Cerebellar cortex (tissue), 1 donor: ENCODE measurements at places on chromosomes 11 and 22.

- no peak for DNase-seq
Measured at GRCh38 chr22:47810505-47811500, 1048.4 kb downstream of the TBC1D22A start.

GRCh38 chr11:131693756-131694155 is 323.3 kb downstream of the NTM start:
- peak; percentile 56 for DNase-seq

GRCh38 chr11:57530215-57530595 is 349 bp downstream of the TIMM10 start:
- DNase-seq: no peak

DNA sequence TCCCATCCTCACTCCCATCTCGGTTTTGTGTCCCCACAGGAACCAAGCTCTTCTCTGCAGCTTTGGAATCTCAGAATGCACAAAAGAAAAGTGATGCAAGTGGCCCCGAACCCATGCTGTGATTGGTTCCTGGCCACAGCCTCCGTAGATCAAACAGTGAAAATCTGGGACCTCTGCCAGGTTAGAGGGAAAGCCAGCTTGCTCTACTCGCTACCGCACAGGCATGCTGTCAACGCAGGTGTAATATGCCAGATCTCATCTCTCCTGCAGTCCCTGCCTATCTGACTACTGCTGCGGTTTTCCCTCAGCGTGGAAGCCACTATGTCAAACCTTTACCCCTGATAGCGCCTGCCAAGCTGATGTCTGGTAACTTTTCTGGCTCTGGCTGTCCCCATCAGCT is 200.5 kb upstream of the LRRC4C start:
- DNase-seq: peak; percentile 43

DNA sequence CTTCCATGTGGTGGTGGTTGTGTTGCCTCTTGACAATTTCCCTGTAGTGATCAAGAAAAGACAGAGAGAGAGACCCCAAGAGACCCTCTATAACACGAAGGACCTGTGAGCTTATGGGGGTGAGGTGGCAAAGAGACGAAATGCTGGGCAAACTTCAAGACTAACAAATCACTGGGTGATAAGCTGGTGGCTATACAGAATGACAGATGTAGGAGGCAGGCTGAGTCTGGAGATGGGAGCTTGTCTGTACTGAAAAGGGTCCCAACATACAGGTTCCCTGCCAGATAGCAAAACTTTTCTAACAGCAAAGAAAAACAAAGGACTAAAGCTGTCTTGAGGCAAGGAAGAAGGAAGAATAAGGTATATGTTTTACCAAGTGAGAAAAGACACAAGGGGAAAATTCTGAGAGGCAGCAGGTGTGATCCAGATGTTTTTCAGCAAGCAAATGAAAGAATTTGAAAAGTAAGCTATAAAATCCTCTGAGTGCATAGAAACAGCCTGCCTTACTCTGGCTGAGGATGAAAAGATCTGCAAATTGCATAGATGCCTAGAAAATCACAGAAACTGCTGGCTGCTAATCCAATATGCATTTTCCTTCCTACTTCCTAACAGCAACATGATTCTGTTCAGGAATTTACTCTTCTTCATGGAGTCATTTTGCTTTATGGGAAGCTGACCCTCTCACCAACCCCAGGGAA is 21.9 kb upstream of the LYVE1 start:
- no peak for DNase-seq

- DNase-seq: no peak
Measured at GRCh38 chr22:20994128-20994901, 7.6 kb downstream of the THAP7 start.

DNA sequence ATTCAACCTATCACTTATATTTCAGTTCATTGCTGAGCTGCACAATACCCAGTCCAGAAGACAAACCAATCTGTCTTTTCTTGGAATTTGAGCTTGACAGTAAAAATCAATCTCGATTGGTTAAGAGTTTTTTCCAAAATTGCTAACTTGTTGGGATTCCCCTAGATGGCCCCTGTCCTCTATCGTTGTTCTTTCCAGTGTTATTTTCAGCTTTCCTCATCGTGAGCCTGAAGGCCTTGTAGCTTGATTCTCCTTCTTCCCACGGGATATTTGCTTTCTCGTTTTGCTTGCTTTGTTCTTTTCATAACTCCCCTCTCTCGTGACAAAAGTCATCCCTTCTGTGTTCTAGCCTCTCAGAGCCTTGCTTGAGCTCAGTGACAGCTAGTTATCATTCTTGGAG is 3.1 kb downstream of the OR8B8 start:
- DNase-seq: no peak

GRCh38 chr11:33651555-33651954 is 49.1 kb downstream of the C11orf91 start:
- no peak for DNase-seq

- DNase-seq: no peak
Measured at GRCh38 chr11:46390331-46391171, 1.0 kb downstream of the CHRM4 start.

- no peak for DNase-seq
Measured at GRCh38 chr11:70580036-70580805, 181.9 kb downstream of the CTTN start.

GRCh38 chr22:45905326-45905923 is 71.5 kb downstream of the WNT7B start:
- no peak for DNase-seq

GRCh38 chr22:22142661-22143060 is 101.9 kb upstream of the VPREB1 start:
- DNase-seq: no peak

GRCh38 chr11:63916837-63917691 is at the start of gene RCOR2:
TSS of gene RCOR2 (minus strand) at chr11:63917164. CDS start at chr11:63916456, 708 bp downstream.
- peak; percentile 72 for DNase-seq

DNA sequence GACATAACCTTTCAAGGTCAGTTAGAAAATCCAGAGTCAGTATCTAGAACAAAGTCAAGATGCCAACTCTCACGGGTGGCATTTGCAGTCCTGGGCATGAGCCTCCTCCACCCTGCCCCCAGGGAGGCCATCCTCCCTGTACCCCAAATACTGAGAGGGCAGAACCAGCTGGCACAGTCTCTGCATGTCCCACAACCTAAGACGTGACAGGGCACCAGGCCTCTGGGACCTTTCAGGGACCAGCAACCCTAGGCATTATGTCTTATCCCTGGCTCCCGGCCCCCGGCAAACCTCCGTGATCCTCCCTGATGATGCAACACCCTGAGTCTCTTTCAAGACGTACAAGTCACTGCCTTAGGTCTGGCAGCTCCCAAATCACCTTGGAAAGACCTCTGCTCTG is 2.0 kb downstream of the MB start:
- DNase-seq: no peak

DNA sequence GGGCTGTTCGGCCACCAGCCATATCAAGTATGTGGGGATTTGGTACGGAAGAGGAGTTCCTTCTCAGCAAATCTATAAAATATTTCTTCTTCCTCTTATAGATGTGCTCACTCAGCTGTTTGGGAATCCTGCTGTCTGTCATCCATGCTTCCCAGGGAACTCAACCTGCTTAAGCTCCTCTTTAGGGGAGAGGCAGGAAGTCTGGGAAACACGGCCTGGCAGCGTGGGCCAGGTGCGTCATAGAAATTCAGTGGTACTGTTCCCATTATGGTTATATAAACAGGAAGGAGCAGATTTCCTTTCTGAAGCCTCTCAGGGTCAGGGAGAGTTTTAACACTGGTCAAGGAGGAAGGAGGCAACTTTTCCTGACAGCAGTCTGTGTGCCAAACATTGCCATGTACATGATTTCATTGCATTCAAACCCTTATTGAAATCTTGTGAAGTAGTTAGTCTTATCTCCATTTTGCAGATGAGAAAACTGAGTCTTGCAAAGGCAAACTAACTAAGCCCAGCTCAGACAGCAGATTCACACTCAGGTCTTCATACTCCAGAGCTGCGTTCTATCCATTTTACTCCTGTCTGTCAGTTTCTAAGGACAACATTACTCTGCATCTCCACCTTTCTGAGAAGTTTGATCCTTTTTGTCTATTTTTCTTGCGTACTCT is 35.4 kb upstream of the AMOTL1 start:
- no peak for DNase-seq

GRCh38 chr11:74980634-74981033 is 8.1 kb upstream of the NEU3 start:
- DNase-seq: no peak

GRCh38 chr22:44366372-44367300 is 53.9 kb upstream of the SHISAL1 start:
- no peak for DNase-seq

- peak; percentile 40 for DNase-seq
Measured at GRCh38 chr11:2399488-2400068, 972 bp upstream of the TSSC4 start.

- DNase-seq: no peak
Measured at GRCh38 chr11:70026012-70026411, 52.1 kb upstream of the ANO1 start.

DNA sequence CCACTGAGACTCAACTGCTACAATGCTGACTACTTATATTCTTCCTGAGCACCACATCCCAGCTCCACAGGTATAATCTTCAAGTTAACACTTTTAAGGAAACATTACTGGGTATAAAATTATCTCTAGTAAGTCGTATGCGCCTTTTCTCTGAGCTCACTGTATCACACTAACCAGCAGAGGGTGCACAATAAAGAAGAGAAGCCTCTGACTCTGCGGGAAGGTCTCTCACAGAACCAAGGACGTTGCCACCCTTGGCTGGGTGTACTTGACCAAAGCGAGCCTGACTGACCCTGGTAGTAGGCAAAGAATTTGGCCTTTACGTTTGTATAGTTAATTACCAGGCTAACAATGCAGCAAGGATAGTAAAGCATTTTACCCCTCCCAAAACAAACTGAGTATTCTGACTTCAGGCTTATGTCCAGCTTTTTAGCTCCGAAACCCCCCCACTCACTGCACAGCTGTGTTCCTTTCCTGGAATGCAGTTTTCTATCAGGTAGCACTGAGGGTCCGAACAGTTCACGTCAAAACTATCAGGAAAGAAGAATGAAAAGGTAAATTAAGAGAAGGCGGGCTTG is at the start of gene BTBD18:
Gene BTBD18 (minus strand): TSS at position 144 of the 578 bp plus-strand sequence. CDS start 631 bp downstream, outside the sequence.
- DNase-seq: peak; percentile 42

DNA sequence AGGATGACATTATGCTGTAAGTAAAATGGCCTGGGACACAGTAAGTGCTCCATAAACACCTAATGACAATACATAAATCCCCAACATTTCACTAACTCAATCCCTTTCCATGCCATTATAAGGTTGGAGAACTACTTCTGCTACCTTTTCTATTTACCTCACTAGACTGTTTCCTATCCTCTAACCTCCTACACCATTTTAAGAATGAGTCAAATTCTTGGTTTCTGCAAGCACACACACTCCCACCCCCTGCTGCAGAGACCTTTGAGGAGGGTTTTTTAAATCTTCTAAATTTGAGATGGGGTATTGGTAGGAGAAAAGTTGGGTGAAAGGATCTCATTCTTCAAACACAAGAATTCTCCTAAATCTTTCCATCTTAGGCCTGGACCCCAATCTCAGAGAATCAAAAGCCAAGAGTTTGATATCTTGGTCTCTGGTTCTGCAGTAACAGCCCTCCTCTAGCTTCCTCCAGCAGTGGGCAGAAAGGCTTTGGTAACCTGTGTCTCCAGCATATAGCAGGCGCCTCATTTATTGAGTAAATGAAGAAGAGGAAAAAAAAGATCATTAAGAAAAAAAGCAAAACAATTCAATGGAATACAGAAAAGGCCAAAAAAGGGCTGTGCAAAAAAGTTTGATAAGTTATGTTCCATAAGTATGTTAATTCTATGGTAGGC is 42.3 kb downstream of the SYTL2 start:
- DNase-seq: no peak

DNA sequence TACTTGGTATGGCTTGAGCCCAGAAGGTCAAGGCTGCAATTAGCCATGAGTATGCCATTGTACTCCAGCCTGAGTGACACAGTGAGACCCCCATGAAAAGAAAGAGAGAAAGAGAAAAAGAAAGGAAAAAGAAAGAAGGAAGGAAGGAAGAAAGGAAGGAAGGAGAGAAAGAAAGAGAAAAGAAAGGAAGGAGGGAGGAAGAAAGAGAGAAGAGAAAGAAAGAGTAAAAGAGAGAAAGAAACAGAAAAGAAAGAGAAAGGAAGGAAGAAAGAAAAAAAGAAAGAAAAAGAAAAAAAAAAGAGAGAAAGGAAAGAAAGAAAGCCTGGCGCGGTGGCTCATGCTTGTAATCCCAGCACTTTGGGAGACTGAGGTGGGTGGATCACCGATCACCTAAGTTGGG is 77.5 kb downstream of the CSTPP1 start:
- DNase-seq: no peak

- DNase-seq: peak; percentile 27
Measured at GRCh38 chr11:59186130-59186594, 14.2 kb downstream of the DTX4 start.

DNA sequence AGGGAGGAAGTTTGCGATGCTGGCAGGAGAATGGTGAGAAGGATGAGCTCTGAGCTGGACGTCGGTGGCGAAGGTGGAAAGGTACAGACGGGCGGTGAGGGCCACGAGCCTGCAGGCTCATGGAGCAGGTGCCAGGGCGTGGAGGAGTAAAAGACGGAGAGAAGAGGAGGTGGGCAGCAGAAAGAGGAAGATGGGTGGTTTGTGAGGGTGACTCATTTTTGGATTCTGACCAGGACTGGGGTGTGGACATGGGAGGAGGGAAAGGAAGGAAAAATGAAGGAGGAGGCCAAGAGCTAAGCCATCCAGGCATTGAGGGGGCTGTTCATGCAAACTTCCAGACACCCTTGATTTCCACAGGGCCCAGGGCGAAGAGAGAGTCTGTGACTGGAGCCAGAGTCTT is 3.5 kb downstream of the ZDHHC24 start:
- DNase-seq: no peak

- no peak for DNase-seq
Measured at GRCh38 chr11:106121570-106122320, 44.3 kb downstream of the AASDHPPT start.

DNA sequence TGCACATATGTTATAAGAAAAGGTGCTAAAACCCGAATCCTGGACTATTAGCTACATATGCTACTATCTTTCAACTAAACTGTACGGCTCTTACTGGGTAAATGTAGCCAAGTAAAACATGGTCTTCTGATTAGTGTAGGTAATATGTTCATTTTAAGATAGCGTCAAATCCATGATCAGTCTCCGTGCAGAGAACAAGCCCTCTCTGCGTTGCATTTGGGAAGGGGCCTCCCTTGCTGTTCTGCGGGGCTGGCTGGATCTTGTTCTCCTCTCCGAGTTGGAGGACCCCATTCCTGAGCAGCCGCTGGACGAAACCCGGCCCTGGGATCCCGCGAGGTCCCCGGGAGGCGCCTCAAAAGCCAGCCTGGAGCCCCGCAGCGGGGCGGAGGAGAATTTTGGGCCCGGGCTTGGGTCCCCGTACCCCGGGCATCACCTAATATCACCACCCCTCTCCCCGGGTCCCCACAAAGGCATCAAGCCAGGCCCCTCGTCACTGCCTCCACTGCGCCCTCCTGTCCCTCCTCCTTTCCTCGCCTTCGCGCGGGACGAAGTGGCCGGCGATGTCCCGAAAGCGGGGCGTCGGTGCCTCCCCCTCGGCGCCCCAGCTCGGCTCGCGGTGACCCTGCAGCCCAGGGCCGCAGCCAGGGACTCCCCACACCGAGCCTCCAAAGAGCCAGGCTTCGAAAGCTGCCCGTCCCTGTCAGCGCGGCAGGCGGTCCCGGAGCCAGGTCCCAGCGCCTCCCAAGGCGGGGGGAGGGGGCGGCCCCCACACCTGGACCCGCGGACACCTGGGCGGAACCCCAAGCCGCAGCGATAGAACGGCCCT is 54.5 kb upstream of the FBXO3 start:
- no peak for DNase-seq

DNA sequence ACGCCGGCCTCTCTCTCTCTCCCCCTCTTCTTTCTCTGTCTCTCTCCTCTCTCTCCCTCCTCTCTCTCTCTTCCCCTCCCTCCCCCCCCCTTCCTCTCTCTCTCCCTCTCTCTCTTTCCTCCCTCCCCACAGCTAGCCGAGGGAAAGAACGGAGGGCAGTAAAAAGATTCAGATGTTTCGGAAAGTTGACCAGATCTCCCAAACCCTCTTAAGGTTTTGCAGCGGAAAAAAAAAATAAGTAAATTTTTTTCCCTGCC is 195 bp upstream of the ALX4 start:
- DNase-seq: peak; percentile 66
